NCI-H774 (cell line): ENCODE measurements at places on chromosomes 5 and 9.

DNA sequence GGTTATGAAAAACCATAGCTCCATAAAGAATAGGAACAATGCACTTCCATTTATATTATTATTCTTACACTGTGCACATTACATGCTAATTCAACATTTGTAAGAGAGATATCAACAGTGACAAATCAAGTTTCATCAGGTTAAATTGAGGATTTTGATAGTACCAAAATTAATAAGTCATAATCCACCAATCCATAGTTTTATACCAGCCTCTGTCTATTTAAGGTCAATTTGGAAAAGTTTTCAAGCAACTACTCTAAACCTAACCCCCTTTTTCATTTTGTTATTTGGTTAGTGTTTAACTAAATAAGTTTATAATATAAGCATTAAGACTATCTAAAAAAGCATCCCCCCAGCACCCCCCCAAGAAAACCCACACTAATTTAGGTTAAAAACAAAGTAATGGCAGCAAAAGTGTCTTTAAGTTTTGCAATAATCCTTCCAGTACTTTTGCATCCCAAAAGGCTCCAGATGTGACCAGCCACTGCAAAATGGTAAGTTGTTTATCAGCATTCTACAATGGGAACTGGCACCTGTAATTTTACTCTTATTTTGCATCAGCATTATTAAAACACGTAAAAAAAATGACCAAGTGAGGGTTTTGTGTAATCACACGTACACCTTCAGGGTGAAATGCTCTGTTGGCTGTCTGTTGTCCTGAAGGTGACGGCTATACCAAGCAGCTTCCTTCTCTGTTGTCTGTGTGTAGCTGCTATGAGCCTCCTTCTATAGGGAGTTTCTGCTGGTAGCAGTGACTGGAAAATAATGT lies 36.8 kb upstream of the SSBP2 start:
- no peak for DNase-seq

DNA sequence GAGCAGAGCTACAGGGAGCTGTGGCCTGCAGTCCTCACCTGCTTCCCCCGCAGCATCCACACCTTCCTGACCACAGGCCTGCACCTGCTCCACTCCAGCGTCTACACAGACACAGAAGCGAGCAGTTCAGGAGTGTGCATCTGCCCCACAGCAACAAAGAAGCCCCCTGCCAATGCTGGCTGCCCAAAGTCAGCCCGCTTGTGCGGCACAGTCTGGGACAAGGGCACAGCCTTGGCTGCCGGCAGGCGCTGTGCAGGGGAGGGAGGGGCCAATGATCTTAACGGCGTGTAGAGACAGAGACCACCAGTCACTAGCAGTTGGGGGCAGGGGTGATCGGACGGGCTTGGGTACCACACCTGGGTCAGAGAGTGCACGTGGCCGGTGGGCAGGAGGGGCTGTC lies 6.6 kb downstream of the BRD9 start:
- DNase-seq, result no peak

- no peak for DNase-seq
Observed at GRCh38 chr9:17437813-17438212, 141.1 kb upstream of the SH3GL2 start.

GRCh38 chr9:136867480-136867879 lies 1.4 kb upstream of the EDF1 start:
- no peak for DNase-seq

GRCh38 chr5:145506185-145506850 lies 328.8 kb downstream of the PRELID2 start:
- no peak for DNase-seq

DNA sequence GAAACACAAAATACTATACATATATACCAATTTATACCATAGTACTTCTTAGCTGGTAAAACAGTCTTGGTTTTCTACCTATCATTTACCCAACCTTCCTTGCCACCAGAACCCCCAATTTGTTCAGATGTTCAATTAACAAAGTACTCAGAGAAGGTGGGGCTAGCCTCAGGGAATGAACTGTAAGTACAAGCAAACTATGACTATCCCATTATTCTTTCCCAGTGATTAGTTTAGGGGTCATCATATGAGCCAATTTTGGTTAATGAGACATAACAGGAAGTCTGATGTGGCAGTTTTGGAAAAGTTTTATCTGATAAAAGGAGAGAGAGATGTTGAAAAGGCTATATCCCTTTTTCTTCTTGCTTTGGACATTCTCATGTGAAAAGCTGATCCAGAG lies 125.8 kb downstream of the DTWD2 start:
- DNase-seq, result no peak

GRCh38 chr5:36915653-36916052 lies 39.1 kb downstream of the NIPBL start:
- DNase-seq, result no peak

DNA sequence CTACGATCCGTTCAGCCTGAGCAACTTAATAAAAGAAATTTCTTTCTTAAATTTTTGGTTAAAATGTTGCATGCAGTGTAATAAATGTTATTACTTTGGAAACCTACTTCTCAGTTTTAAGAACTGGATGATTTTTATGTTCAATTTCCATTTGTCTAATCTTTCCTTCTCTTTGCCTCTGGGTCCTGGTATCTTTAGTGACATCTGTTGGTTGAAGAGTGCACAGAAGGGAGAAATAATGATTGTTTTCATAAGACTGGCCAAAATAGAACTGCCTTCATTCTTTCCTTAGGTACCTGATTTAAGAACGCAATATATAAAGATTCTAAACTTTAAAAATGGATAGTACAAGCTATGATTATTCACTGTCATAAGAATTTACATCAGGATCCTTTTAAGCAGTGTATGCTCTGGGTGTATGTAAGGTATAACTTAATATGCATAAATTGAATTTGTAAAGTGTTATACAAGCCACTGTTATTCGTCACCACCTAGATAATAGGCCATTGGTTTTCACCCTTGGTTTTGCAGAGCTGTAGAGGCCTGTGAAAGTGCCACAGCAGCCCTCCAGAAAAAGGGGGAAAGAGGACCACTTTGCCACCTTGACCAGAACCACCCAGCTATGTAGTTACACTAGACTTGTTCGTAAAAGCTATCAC lies 82.8 kb upstream of the TLX3 start:
- no peak for DNase-seq

DNA sequence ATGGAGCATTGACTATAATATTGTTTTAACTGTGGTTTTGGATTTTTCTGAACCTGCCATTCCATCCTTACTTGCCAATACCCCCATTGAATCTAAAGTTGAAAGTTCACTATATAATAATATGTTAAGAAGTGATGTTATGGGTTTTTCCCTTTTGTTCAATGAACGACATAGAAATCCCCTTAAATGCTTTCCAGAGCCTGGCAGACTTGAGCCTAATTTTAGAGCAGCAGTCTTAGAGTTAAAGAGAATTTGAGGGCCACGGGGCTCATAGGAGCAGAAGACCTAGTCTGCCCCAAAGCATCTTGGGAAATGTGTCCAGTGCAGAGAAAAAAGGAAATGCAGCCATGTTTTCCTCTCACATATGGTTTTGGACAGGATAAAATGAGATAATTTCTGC lies 146.1 kb upstream of the SLC44A1 start:
- no peak for DNase-seq

GRCh38 chr9:128169492-128169891 lies 9.4 kb downstream of the BBLN start:
- DNase-seq, result no peak

GRCh38 chr9:113463418-113464285 lies at the start of gene RGS3:
Gene RGS3, plus strand, starts transcription at chr9:113463727. Its CDS starts 76 bp downstream, at chr9:113463803.
- peak; percentile 84 for DNase-seq

- no peak for DNase-seq
Observed at GRCh38 chr5:171595801-171596231, 176.4 kb downstream of the FGF18 start.

GRCh38 chr5:147189109-147189424 lies 45.8 kb upstream of the STK32A start:
- DNase-seq, result no peak

- DNase-seq, result no peak
Observed at GRCh38 chr5:91140657-91141056, 242.5 kb downstream of the ARRDC3 start.

DNA sequence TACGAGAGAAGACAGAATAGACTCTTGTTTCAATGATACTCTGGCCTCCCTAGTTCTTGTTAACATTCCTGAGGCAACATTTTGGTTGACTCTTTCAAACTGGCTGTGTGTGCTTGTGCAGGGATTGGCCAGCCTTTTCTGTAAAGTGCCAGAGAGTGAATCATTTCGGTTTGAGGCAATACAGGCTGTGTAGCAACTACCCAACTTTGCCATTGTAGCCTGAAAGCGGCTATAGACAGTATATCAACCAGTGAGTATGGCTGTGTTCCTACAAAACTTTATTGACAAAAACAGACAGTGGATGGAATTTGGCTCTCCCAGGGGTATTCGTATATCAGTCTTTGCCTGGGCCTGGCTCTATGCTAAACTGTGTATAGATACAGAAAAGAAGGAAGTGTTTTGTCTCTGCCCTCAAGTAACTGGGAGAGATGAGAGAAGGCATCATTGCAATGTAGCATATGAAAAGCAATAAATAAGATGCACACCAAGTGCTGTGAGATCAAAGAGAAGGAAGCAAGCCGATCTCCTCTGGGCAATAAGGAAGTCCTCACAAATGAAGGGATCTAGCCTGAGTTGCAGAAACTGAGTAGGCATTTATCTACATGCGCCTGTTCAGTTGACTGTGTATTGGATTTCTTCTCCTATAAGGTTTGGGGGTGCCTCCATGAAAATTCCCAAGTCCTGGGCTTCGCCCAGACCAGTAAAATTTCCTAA lies 568.0 kb upstream of the KLF4 start:
- DNase-seq, result no peak

- DNase-seq, result no peak
Observed at GRCh38 chr5:180595381-180596114, 4.2 kb upstream of the SCGB3A1 start.
